ENCODE measurements at places on chromosomes 1 and 21.

GRCh38 chr21:42632336-42632751 is 21.1 kb upstream of the PDE9A start:
- no peak for DNase-seq

- DNase-seq: no peak
Measured at GRCh38 chr1:205324781-205325180, 3.2 kb upstream of the NUAK2 start.

DNA sequence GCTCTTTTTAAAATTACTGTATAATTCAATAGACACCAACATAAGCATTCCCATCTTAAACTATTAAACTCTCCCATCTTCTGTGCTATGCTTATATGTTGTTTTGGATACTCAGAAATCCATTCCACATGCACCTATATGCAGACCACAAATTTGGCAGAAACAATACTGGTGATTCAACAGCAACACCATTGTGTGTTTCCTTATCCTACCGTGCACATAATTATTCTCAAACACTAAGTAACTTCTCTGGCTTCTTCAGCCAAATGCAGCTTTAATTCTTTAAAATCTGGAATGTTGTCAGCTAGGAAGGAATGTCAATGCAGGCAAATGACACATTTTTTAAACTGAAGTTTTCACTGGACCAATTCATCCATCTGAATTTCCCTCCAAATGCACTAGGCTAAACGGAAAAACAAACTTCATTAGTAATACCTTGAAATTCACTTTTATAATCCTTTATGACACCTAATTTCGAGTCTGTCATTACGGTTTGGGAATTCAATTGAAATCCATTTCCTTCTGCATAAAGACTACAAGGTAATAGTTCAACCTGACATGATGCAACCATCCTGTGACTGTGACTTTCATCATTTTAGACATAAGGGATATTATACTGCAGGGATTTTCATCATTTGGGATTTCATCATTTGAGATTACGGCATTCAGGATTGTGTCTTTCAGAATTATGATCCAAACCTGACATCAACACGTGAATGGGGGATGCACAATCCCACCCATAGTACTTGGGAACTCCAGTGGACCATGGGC is 308.5 kb downstream of the LTN1 start:
- no peak for DNase-seq

GRCh38 chr1:27349784-27350662 is 8.2 kb downstream of the SYTL1 start:
- DNase-seq: no peak

GRCh38 chr1:51044834-51045233 is 57.2 kb upstream of the C1orf185 start:
- no peak for DNase-seq

DNA sequence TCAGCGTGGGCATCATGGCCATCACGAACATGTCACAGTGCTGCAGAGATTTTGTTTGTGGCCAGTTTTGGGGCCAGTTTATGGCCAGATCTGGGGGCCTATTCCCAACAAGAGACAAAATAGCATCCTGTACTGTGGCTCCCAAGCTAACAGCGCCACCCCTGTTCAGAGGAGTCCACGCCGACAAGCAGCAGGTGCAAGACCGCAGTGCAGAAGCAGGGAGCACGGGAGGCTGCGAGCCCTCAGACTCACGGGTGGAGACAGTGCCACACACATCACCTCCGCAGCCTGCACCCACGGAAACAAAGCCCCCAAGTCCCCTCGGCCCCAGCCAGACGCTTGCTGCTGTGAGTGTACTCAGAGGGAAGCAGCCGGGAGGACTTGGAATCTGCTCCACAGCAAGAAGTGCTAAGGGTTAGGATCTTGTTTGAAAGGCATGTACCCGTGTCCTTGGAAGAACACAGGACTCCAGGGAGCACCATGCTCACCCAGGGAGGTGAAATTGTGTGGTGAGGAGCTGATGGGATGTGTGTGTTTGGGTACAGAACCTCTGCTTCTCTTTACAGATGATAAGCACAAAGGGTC is 7.1 kb downstream of the TCP10L start:
- peak; percentile 20 for DNase-seq

- DNase-seq: no peak
Measured at GRCh38 chr1:147177611-147178380, 5.5 kb upstream of the PRKAB2 start.

DNA sequence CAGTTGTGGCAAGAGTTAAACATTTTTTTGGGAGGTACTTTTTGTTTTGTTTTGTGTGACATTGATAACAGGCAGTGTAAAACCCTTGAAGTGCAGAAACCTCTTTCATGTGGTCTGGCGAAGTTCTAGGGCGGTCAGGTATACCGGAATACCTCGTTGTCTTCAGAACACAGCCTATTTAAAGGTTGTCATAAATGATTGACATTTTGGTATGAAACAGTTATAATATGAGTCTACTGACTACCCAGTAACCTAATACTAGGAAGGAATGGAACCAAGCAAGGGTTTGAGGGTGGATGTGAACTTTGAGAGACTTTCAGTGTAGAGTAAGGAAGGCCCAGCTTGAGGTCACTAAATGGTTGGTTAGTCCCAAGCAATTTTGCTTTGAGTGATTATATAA is 40.5 kb downstream of the PATJ start:
- peak; percentile 54 for DNase-seq

GRCh38 chr1:30868833-30869435 is 39.6 kb downstream of the SDC3 start:
- peak; percentile 16 for DNase-seq

- DNase-seq: no peak
Measured at GRCh38 chr1:26536081-26536480, 6.5 kb downstream of the RPS6KA1 start.

- DNase-seq: no peak
Measured at GRCh38 chr1:226977643-226978431, 37.7 kb downstream of the COQ8A start.

- DNase-seq: peak; percentile 91
Measured at GRCh38 chr1:225467193-225468020, 39.6 kb upstream of the LBR start.

- peak; percentile 8 for DNase-seq
Measured at GRCh38 chr1:248696261-248696660, 6.3 kb downstream of the OR14I1 start.

GRCh38 chr1:44071461-44071860 is 40.2 kb upstream of the SLC6A9 start:
- DNase-seq: no peak

- DNase-seq: no peak
Measured at GRCh38 chr1:21775985-21776562, 6.9 kb downstream of the USP48 start.

- DNase-seq: no peak
Measured at GRCh38 chr21:20259031-20259867, 739.0 kb upstream of the NCAM2 start.

DNA sequence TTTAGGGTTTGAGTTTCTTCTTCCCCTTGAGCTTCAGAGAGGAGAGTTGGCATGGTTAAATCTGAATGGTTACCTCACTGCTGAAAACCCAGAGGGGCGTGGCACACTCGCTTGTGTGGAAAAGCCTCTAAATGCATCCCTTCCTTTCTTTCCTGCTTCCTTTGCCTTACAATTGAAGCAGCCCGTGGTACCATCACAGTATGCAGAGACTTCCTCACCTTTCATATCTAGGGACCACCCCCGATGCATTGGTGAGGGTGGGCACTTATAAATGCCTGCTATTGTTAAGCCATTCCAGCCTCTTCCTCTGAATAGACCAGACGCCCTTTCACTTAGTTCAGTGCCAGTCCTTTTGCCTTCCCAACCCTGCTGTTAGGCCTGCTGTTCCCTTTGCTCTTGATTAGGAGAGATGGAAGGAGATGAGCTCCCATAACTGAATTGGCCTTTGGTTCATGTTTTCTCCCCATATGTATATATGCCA is 21.9 kb upstream of the LAX1 start:
- no peak for DNase-seq

Data from activated CD4-positive, alpha-beta T cell treated with anti-CD3 and anti-CD28 coated beads, Interleukin-2, Interleukin-4, amounts not matched to agents 100 ng/mL and 50 ng/mL, durations not matched to agents 16 hours and 8 hours (primary cell).